Fibroblast of lung (primary cell): ENCODE measurements at places on chromosomes 16 and 17. TPM values are rescaled to one million over a fixed set of nuclear protein-coding genes. Genes with fewer than 3 reads are reported as not detected.

NPW gene
- total RNA-seq: 0.26 and 0.99 TPM in 2 replicates

TCAP gene
- 0.17 and 0.26 TPM in 2 replicates for total RNA-seq

TMUB2 gene
- total RNA-seq: 36.2 and 45.4 TPM in 2 replicates

SLC16A6 gene
- total RNA-seq: 1.5 and 8.3 TPM in 2 replicates

EVPLL gene
- not detected in 2 replicates for total RNA-seq

PRSS27 gene
- total RNA-seq: 1.0 and 1.2 TPM in 2 replicates

MOSMO gene
- total RNA-seq: 10.8 and 13.7 TPM in 2 replicates

MLLT6 gene
- total RNA-seq: 17.7 and 20.0 TPM in 2 replicates

LYRM9 gene
- total RNA-seq: 4.4 and 9.7 TPM in 2 replicates

DNAH9 gene
- total RNA-seq: not detected in 2 replicates

PRAC2 gene
- not detected in 2 replicates for total RNA-seq

MT1G gene
- total RNA-seq: 11.6 and 16.4 TPM in 2 replicates

PRSS53 gene
- 1.0 and 1.7 TPM in 2 replicates for total RNA-seq

GAS2L2 gene
- not detected in 2 replicates for total RNA-seq

IL21R gene
- 1.8 and 7.4 TPM in 2 replicates for total RNA-seq

DDX5 gene
- total RNA-seq: 393 and 439 TPM in 2 replicates

ARL6IP1 gene
- total RNA-seq: 116 and 224 TPM in 2 replicates

TNP2 gene
- total RNA-seq: not detected in 2 replicates

OR3A2 gene
- under 0.01 TPM in 1 of 2 replicates, not detected in the other for total RNA-seq

TBC1D3E gene
- total RNA-seq: not detected in 2 replicates

HEATR9 gene
- total RNA-seq: not detected in 2 replicates

TRPV2 gene
- total RNA-seq: 56.2 and 74.5 TPM in 2 replicates

TBC1D3B gene
- 1.8 and 2.3 TPM in 2 replicates for total RNA-seq

CLEC3A gene
- total RNA-seq: not detected in 2 replicates

RNF227 gene
- total RNA-seq: 1.8 and 3.9 TPM in 2 replicates

ZG16B gene
- total RNA-seq: not detected in 2 replicates

DOC2B gene
- total RNA-seq: not detected in 2 replicates

TNFRSF13B gene
- not detected in 2 replicates for total RNA-seq

SLC16A5 gene
- total RNA-seq: 3.6 and 8.4 TPM in 2 replicates
